ENCODE measurements at places on chromosomes 2 and 18.
A peak's percentile ranks its signal among the peaks of the same experiment; 100 is the strongest.

- DNase-seq: peak; percentile 29
These were observed 87.9 kb downstream of the ICOS start for GRCh38 chr2:204024503-204024902.

DNA sequence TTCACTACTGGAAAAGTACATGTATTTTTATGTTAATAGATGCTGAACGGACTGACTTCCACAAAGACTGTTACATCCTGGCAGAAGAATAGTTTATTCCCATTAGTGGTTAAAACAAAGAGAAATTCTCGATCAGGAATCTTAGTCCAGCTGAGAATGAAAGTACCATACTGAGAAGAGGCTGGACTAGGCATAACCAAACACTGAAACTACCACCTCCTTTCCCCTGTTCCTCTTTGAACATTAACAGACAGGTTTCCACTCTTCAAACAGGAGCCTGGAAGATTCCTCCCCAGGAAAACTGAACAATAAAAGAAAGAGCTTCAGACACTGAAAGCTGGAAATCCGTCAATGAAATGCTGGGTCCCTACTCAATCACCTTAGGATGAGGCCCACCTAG lies 25.8 kb downstream of the LDAH start:
- DNase-seq: no peak

DNA sequence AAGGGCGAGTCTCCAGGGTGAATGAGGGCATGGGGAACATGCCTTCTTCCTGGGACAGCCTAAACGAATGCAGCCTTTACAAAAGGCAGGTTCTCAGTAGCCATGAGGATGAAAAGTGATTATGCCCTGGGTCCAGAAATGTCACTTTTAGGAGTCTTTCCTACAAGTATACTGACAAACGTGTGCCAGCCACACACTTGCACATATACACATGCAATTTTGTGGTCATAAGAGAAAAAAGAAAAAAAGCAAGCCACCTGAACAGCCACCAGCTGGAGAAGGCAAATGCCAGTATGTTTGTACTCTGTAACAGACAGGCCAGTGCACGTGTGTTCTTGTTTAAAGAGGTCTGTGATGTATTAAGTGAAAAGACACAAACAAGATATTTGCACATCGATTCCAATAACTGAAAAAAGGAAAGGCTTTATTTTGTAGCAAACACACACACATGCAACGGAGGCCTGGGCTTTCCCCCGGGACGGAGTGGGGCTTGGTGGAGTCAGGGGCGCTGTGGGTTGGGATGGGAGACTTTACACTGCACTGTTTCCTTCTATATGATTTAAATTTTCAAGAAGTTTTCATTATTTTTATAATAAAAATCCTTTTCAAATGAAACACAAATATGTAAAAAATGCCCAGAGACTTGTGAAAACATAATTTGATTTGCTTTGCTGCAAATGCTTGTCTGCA lies 108.4 kb downstream of the FAM210A start:
- no peak for DNase-seq

DNA sequence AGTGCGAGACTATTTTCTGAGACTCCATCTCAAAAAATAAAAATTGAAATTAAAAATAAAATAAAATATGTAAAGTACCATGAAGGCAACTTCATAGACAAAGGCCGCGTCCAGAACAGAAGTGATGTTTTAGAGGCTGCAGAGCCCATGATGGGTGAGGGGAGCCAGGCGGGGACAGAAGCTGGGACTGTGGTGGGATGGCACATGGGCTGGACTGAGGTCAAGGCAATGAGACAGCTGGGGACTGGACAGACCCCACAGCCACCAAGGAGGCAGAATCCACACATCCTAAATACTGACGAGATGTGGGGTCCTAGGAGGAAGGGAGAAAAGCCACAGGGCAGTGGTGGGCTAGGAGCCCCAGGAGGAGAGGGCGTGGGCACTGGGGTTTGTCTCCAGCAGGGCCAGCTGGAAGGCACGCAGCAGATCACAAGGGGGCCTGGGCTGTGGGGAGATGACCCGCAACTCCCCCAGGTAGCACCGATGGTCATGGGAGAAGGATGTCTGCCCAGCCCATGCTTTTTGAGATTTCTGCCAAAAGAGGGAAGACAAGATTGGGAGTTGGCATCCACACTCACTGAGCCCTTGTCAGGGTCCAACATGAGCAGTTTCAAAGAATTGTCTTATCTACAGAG lies 74.3 kb downstream of the KCNF1 start:
- DNase-seq: no peak

DNA sequence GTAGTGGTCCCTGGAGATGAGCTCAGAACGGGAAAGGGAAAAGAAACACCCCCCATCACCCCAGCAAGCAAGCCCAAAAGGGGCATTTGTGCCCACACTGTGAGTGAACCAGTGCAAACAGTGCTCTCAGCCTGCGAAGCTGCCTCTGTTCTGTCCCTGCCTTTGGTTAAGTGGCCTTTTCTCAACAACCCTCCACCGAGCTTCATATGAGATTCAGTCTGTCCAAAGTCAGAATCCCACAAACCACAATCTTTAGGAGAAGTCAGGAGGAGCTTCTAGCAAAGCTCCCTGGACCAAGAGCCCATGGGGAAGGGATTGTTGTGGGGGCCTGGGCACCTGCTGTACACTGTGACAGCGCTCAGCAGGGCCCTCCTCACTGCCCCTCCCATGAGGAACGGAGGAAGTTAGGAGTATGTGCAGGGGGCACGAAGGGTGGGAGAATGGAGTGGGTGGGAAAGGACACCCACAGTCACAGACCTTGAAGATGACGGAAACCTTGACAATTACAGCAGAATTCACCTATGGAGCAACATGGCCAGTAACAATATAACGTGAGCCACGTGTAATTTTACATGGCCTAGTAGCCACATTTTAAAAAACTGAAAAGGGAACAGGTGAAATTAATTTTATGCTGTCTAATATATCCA lies 119.5 kb downstream of the SMAD7 start:
- DNase-seq: no peak

DNA sequence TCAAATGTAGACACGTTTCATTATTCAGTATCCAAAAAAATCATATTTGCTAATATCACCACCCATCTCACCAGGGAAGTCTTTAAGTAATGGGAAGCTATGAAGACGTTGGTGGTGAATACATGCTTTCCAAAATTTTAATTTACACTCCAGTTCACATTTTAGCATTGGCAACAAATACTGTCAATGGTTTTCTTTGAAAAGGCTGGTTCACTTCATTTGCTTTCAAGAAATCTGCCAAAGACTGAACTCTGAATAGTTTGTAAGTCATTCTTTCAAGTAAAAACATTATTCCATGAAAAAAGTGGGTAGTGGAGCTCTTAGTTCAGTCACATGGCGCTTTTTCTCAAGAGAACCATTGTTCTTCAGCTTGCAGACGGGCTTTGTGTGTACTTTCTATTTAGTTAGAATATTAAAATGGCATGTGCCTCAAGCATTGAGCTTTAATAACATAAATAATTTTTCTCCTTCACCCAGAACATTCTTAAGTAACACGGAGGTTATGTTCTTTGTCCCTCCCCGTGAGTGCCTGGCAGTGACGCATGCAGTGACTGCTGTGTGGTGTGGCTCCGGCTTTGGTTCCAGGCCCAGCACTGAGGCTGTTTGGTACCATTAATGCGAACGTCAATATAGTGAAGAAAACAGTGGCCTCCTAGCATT lies 300.0 kb upstream of the HDAC4 start:
- DNase-seq: no peak

DNA sequence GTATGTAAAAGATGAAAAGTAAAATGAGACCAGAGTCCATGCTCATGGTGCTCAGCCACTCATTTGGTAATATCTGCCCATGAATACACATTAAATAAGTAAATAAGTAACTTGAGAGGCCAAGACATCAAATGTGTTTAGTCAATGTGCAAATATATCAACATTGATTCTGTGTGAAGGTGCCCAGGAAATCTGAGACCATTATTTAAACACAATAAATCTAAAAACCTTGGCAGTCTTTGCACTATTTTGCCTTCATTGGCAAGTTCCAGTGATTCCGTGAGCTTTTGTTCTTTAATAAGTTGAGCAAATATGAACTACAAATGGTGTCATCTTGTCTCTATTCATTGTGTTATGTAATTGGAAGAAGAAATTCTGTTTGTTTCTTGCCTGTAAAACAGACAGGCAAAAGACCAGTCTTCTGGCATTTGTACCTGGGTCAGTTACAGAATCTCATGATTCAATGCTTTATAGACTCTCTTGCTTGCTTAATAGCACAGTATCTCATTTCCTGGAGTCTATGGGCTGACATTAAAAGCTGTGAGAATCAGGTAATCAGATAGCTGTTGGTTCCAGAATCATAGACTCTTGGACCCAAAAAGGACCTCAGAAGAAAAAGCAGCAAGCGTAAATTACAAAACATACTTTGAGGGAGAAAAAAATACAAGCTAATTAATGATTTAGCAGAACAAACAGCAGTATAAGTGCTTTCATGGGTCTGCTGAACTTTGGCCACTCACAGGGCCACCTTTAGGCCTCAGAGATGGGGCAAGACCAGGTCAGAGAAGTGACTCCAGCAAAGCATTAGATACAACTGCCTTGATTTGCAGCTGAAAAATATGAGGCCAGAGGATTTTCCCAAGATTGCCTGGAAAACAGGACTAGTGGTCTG lies 20.0 kb upstream of the SERPINB3 start:
- no peak for DNase-seq

- DNase-seq: no peak
These were observed 467.7 kb upstream of the CELF4 start for GRCh38 chr18:38033282-38033681.

- DNase-seq: peak; percentile 49
These were observed 39.6 kb downstream of the DOCK10 start for GRCh38 chr2:225002656-225003045.

DNA sequence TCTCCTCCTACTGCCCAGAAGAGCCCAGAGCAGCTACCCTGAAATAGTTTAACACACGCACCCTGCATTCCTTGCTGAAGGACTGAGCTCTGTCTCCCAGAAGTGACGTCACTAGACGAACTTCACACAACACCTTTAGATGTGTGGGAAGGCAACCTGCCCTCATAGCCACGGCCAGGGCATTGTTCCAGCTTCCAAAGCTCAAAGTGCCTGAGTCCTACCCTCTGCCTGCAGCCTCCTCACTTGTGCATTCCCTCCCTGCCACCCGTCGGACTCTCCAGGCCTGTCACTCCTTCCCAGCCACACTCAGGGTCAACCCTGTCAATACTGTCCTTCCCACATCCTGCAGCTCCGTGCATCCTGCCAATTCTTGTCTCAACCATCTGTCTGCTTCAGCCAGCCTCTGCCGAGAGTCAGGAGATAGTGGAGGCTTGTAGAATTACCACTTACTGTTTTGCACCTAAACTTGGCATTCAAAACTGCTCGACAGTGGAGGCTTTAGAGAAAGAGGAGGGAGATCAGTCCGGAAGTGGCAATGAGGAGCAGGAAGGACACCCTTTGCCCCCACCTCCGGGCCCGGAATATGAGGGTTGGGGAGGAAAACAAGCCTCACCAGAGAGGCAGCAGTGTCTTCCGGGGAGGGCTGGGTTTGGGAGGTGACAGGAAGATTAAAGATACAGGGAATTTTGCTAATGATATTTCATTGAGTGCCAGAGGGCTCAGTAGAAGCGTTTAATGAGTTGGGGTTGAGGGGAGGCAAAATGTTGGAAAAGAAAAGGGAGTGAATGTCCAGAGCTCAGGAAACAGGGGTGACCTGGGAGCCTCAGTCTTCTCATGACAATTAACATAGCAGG lies 72.3 kb upstream of the ATG16L1 start:
- no peak for DNase-seq

DNA sequence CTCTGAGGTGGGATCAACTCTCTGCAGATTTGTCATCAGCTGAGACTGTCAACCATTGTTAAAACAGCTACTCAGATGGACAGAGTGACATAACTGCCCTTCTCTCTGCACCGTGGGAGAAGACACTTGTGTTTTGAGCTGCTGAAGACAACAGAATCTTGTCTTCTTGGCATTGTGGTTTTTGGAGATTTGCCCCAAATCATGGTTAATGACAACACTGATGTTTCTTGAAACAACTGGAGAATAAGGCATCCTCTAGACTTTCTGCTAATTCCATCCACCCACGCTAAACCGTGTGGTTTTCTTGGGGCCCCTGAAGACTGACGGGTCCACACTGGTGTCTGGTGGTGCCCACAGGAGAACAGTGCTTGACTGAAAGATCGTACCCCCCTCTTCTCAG lies 39.5 kb downstream of the SH3BP4 start:
- DNase-seq: no peak

GRCh38 chr18:75346671-75347070 lies 80.8 kb downstream of the SMIM21 start:
- no peak for DNase-seq

- no peak for DNase-seq
These were observed 15.9 kb upstream of the CD28 start for GRCh38 chr2:203690441-203691047.

DNA sequence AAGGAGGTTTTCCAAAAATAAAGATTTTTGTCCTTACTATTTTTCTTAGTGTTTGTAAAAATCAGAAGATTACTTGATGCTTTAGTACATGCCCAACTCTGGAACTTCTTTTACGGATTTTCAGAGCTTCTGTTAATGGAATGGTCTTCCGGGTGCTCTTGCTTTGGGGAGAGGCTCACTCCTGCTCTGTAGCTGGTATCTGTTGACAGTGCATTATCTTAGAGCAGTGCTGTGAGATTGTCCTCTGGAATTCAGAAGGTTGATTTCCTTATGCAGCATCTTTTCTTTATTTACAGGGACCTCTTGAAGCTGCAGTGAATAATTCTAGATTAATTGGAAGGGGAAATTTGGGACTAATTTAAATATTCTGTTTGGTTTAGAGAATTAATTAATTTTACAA lies 4.6 kb downstream of the MAPRE2 start:
- DNase-seq: no peak
